ENCODE measurements at places on chromosomes 5 and 9. TPM values are rescaled to one million over a fixed set of nuclear protein-coding genes. Genes with fewer than 3 reads are reported as not detected.

The BSPRY gene
- not detected for total RNA-seq

The PCDHGA1 gene
- 3.3 TPM for total RNA-seq

The SCGB3A2 gene
- not detected for total RNA-seq

The NEUROG1 gene
- total RNA-seq: not detected

The CYFIP2 gene
- total RNA-seq: 0.10 TPM

The AIF1L gene
- 0.72 TPM for total RNA-seq

The GDNF gene
- total RNA-seq: 2.2 TPM

The EPB41L4A gene
- under 0.01 TPM for total RNA-seq

The TAF11L10 gene
- total RNA-seq: not detected

The LCN1 gene
- not detected for total RNA-seq

The ADAMTS12 gene
- total RNA-seq: 31.7 TPM

DNA sequence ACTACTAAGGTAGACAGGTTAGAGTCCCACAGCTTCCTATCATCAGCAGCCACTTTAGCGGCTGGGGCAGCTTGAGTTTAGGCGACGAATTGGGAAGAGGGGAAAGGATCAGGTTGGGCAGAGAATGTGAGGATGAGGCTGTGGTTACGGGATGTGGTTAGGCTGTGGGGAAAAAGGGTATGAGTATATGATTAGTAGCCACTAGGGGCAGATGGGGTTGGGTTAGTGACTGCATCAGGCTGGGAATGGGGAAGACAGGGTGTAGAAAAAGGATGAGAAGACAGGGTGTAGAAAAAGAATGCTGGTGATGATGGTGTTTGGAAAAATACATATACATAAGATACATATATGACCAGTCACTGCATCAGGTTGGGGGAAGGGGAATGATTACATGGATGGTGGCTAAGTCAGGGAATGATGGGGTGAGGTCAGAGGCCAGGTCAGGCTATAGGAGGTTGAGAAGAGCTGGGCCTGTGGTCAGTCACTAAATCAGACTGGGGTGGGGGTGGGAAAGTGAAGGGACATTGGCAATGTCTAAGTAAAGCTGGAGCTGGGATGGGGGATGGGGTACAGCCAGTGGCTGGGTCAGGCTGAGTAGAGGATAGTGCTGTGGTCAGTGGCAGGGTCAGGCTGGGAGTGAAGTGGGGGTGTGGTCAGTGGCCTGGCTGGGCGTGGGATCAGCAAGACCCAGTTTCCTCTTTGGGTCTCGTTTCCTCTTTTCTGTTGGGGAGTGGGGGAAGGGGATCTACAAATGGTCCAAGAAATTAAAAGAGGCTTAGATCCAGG is 2.1 kb downstream of the TLN1 start:
- DNase-seq: peak; percentile 89

DNA sequence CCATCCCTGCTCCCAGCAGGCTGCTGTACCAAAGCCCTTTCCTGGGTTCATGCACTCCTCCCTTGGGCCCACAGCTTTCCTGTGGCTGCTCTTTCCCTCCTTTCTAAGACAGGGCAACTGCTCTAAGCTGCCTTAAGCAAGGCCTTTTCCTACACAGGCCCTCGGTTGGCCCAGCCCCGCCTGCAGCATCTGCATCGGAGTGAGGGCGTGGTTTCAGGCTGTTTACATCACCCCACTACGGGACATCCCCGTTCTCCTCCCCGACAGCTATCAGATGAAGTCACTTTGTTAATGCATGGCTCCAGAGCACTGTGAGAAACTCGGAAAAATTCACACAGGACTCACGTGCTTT is 3.4 kb downstream of the DPH7 start:
- DNase-seq: no peak

GRCh38 chr9:136665704-136666371 is 3.1 kb downstream of the EGFL7 start:
- no peak for DNase-seq

GRCh38 chr5:177606071-177607051 is 6.4 kb downstream of the B4GALT7 start:
- DNase-seq: no peak

- no peak for DNase-seq
These were observed 42.7 kb upstream of the FUBP3 start for GRCh38 chr9:130536701-130537107.

DNA sequence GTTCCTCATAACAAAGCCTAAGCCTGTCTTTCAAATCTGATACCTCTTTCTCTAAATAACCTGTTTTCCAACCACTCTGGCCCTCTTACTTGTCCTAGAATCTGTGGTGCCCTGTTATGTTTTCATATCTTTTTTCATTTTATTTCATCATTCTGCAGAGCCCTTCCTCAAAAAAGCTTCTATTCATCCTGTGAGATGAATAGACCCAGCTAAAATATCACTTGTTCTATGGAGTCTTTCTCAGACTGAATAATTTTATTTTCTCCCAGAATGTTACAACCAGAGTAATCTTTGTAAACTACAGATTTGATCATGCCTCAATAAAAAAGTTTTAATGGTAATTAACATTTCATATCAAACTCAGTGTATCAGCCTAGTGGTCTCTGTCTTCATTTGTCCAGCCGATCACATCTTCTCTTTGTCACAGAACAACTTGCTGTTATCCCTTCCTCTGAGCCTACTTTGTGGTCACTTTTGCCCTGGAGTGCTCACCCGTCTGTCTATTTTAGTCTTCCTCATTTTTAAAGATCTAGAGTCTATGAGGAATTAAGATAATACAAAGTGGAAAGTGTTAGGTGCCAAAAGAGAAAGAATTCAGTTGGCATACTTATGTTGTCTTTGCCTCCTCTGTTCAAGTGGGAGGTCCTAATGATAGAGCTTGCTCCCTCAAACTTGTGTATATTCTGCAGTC is 77.8 kb downstream of the ZCCHC7 start:
- DNase-seq: peak; percentile 46

DNA sequence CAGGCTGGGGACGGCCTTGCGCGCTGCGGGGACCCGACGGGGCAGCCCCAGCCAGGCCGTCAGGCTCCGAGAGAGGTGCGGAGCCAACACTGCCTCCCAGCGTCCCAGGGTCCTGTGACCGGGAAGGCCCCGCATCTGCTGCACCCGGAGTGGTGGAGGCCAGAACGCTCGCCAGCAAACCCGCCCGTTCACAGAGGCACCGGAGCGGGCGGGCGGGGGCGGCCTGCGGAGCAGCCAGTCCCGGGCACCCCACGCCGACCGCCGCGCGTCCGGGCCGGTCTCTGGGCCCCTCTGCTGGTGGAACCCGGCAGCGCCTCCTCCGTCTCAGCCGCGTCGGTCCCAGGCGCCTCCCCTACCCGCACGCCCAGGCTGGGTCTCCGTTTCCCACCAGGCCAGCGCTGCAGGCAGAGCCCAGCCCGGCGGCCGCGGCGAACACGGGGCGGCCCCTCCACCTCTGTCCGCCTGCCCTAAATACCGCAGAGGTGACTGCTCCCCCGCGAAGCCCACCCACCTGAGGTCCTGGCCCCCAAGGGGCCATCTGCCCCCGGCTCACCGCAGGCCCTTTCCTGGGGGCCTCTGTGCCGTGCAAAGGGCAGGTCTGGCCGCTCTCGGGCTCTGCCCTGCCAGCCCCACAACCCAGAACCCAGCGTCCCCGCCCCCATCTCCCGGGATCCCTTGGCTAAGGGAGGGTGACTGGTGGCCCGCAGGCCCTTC is 15.9 kb downstream of the EXD3 start:
- no peak for DNase-seq

- DNase-seq: no peak
These were observed 140.7 kb upstream of the PTPRD start for GRCh38 chr9:10753474-10753873.

DNA sequence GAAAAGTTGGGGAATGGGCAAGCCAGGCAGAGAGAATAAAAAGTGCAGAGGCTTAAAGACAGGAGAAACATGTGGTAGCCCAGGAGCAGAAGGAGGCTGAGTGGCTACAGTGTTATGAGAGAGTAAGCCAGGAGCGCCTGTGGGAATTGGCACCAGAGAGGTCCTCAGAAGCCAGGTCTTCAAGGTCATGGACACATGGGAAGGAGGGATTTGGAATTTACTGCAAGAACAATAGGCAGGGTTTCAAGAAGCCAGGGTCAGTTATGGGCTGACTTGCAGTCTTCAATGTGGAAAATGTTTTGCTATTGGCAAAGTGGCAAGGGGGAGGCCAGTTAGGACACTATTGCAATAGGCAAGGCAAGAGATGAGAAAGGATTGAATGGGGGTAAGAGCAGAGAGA is 29.3 kb downstream of the ERAP1 start:
- no peak for DNase-seq

- no peak for DNase-seq
These were observed 125.7 kb downstream of the NIPBL start for GRCh38 chr5:37002176-37002751.

DNA sequence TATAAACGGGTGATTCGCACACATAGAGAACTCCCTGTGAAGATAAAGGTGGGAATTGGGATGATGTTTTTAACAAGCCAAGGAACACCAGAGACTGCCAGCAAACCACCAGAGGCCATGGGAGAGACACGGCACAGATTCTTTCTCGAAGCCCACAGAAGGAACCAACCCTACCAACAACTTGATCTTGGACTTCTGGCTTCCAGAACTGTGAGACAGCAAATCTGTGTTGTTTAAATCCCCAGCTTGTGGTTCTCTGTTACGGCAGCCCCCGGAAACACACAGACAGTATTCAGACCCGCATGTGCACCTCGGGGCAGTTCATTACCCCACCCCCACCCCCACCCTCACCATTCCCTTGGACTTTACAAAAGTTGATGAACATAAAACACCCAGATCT is 12.8 kb downstream of the AMBP start:
- DNase-seq: no peak

GRCh38 chr5:30401479-30402058 is 791.9 kb upstream of the CDH6 start:
- DNase-seq: peak; percentile 0

DNA sequence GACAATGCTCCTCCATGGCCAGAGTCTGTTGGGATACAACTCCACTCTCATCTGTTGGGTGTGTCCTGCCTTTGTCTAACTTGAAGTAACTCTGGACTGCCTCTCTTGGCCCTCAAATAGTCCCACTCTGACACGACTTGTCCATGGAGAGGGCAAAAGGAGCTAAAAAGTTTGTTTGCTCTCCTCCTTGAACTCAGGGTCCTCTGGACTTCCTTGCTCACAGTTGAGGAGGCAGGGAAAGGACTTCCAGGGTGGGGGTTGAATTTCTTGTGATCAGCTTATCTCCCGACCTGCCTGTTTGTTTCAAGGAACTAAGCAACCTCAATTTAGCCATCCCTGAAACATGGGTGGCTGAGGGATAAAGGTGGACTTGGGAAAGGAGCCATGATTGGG is 11.7 kb downstream of the DNAJB5 start:
- no peak for DNase-seq

DNA sequence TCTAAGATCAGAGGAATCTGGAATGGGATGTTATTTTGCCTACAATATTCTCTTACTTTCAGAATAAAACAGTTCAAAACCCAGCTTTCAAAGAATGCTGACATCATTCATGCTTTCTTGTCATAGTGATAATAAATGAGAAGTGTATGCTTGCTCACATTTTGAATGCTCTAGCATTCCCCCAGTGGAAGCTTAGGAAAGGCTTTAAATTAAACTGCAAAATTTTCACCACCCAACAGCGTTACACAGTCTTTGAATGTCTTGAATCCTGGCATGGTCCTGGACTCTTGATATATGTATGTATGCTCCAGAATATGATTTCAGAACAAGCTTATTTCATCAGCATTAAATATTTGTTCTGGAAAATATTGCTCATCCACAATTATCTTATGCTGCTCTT is 964.3 kb upstream of the NUDT12 start:
- DNase-seq: no peak

GRCh38 chr9:131837316-131837715 is 97.4 kb upstream of the RAPGEF1 start:
- DNase-seq: no peak

- DNase-seq: peak; percentile 76
These were observed 139.2 kb upstream of the PALM2AKAP2 start for GRCh38 chr9:109640580-109641371.

DNA sequence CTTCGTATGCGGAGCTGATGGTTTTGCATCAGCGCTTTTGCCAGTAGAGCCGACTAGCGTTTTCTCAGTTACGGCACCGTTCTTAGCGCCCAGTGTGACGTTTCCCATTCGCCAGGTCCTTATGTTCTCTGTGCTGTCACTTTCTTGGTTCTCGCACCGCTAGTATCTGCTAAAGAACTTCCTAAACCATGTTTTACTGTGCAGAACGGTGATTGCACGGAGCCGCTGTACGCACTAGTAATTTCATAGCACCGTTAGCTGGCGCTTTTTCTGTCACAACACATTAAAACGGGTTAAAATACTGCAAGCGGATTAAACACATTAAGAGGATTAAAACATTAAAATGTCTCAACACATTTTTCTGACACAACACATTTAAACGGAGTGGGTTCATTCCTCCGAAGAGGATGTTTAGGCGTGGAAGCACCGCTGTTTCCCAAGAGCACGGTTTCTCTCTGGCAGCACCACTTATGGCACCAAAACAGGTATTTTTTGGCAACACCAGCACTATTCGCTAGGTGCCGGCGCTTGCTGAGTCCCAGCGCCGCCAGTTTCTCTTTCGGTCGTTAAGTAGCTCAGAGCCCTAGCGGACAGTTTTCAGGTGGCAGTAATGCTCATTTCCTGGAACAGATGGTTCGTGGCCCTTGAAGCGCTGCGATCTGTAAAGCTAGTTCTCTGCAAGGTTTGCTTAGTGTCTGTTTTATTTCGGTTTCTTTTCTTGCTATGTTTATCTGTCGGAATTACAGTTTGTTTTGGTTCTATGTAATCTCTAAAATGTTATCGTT is 20.3 kb downstream of the ANXA2R start:
- peak; percentile 84 for DNase-seq

GRCh38 chr5:175828651-175829050 is 42.7 kb upstream of the CPLX2 start:
- DNase-seq: no peak

DNA sequence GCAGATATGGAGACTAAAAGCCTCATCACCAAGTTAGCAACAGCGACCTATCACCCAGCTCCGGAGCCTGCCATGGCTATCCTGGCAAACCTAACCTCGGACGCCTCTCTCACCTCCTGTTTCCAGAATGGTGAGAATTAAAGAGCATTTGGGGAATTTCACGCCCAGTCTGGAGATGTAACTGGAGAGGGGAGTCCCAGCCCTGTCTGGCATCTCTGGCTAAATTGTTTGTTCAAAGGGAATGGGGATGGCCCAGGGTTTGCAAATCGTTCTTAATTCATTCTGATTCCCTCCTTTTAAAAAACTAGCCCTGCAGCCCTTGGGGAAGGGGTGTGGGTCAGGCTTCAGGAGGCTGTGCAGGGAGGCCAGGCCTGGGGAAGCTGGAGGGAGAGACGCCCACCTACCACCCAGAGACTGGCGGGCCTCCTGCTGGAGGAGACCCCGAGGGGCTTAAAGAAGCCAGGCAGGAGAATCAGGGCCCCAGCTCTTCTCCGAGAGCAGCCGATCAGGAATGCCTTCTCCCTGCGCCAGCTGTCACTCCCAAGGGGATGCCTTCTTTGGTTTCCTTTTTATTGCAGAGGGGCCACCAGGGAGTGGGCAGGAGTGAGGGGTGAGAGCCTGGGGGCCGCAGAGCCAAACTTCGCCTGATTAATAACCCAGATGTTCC is 964 bp upstream of the COL5A1 start:
- DNase-seq: no peak

DNA sequence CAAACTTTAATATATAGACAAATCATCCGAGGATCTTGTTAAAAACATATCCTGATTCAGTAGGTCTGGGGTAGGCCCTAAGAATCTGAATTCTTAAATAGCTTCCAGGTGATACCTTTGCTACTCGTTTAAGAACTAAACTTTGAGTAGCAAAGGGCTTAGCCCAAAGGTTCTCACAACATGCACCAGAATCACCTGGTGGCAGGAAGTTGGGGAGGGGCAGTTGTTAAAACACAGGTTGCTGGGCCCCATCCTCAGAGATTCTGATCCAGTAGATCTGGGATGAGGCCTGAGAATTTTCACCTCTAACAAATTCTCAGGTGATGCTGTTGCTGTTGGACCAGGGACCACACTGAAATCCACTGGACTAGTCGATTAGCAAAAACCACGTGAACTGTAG is 20.0 kb upstream of the RGMB start:
- no peak for DNase-seq
